ENCODE measurements at places on chromosomes 11 and 22.
A peak's percentile ranks its signal among the peaks of the same experiment; 100 is the strongest.

DNA sequence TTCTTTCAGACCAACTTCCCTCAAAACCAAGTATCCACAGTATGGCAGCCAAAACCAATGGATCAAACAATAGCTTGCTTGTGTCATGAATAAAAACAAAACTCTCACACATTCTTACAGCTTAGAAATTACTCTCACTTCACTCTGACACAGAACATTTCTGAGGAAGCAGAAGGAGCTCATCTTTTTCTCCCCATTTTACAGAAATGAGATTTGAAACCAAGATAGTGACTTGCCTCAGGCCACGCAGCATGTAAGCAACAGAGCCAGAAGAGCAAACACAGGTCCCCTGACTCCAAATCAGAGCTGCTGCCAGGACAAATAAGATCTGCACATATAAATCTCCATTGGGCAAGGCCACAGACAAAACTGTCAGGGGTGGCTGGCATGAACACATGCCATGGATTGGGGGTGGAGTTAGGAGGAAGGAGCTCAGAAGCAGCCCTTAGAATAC lies 64.8 kb downstream of the RAB30 start:
- DNase-seq: no peak

- no peak for DNase-seq
Observed at GRCh38 chr11:1162138-1162475, 4.4 kb downstream of the MUC5AC start.

DNA sequence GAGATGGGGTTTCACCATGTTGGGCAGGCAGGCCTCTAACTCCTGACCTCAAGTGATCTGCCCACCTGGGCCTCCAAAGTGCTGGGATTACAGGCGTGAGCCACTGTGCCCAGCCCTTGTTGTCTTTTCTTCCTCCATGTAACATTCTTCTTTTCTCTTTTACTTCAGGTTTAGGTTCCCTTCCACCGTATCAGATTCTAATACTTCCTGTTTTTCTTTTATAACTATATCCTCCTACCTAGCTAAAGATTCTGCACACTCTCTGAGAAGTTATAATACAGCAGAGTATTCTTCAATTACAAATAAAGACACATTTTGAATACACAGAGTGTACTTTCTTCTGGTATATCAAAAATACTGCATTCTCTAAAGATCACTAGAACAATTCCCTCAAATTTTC lies 33.2 kb upstream of the GAB2 start:
- no peak for DNase-seq

GRCh38 chr11:32216749-32217148 lies 125.9 kb downstream of the RCN1 start:
- DNase-seq: no peak

DNA sequence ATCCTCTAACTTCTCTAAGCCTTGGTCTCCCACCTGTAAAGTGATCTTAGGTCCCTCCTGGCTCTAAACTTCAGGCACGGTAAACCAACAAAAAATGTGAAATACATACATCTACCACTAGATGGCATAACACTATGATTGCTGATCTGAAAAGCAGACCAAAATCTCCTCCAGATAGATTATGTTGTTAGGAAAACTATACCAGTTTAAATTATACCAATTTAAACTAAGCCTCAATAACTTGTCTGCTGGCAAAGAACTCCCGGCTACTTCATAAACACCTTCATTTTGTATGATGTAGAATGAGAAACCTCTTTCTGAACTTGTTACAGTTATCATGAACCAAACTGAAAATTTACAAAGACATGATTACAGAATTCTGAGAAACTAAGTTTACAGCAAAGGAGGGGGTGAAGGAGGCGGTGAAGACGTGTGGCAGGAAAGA lies 85.9 kb downstream of the SBF2 start:
- DNase-seq: peak; percentile 69

GRCh38 chr22:44783091-44783490 lies 30.7 kb downstream of the ARHGAP8 start:
- no peak for DNase-seq

DNA sequence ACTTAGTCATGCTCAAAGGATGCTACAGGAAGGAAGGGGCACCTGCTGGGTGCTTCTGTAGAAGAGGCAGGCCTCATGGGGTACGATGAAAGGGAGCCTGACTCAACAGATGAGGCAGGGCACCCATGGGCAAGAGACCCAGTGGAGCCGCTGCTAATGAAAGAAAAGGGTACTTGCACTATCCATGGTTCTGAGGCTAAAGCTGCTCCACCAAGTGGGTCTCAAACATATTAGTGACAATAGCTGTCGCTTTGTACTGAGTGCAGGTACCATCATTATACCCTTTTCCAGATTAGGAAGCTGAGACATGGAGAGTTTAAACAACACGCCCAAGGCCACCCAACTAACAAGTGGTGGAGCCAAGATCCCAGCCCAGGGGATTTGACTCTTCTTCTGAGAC lies 127.5 kb upstream of the SERPIND1 start:
- DNase-seq: no peak

GRCh38 chr22:32103658-32104315 lies 55.3 kb downstream of the C22orf42 start:
- DNase-seq: no peak

GRCh38 chr11:125724125-125724524 lies 22.0 kb upstream of the PATE1 start:
- no peak for DNase-seq

DNA sequence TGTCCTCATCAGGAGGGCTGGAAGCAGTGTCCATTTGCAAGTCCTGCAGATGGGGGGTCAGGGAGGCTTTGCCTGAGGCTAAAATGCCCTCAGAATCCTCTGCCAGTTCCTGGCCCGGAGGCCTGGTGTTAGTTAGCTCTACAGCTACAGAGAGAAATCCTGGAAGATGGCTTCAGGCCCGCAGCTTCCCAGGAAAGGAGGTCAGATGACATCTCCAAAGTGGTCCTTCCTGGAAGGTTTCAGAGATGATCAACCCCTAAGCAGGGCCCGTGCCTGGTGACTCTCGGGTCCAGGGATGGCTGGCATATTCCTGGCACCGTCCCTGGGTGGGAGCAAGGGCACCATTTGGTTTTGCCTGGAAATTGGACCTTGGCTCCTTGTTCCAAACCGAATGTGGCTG lies 959.1 kb downstream of the BRD1 start:
- no peak for DNase-seq

GRCh38 chr11:57566005-57566904 lies 1.2 kb downstream of the UBE2L6 start:
- peak; percentile 64 for DNase-seq

- peak; percentile 85 for DNase-seq
Observed at GRCh38 chr11:122140500-122140899, 24.5 kb upstream of the BLID start.

- no peak for DNase-seq
Observed at GRCh38 chr22:25888399-25889054, 146.5 kb downstream of the MYO18B start.

DNA sequence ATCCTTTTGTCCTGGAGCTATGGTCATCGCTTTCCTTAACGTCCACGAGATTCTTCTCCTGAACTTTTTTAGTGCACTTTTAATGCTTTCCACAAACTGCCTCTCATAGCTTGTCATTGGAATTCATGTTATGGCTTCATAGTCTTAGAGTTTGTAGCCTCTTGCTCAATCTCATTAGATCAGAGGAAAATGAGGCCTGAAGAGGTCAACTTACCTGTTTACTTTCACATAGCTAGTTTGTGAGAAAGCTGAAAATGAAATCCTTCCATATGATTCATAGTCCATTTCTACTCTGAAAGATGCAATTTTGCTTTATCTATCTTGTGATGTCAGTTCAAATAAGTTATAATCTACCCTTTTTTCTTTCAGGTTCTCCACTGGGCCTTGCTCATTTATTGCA lies 1747.2 kb upstream of the RAG2 start:
- DNase-seq: peak; percentile 24

- no peak for DNase-seq
Observed at GRCh38 chr11:19234231-19234817, 6.4 kb downstream of the E2F8 start.

GRCh38 chr11:118124929-118125535 lies 27.6 kb downstream of the SCN4B start:
- DNase-seq: no peak

GRCh38 chr11:123301013-123301591 lies 106.1 kb upstream of the CLMP start:
- DNase-seq: peak; percentile 50

GRCh38 chr11:15673408-15673831 lies 558.7 kb downstream of the INSC start:
- DNase-seq: no peak

GRCh38 chr11:59616396-59616982 lies 915 bp upstream of the OSBP start:
- DNase-seq: no peak

GRCh38 chr11:2747248-2748027 lies 47.6 kb upstream of the KCNQ1OT1 start:
- no peak for DNase-seq

- DNase-seq: peak; percentile 41
Observed at GRCh38 chr11:73478737-73479347, 102.6 kb downstream of the RELT start.

- no peak for DNase-seq
Observed at GRCh38 chr11:484616-485015, 22.4 kb downstream of the RNH1 start.
